ENCODE measurements at places on chromosomes 7 and 10.
A peak's percentile ranks its signal among the peaks of the same experiment; 100 is the strongest.

DNA sequence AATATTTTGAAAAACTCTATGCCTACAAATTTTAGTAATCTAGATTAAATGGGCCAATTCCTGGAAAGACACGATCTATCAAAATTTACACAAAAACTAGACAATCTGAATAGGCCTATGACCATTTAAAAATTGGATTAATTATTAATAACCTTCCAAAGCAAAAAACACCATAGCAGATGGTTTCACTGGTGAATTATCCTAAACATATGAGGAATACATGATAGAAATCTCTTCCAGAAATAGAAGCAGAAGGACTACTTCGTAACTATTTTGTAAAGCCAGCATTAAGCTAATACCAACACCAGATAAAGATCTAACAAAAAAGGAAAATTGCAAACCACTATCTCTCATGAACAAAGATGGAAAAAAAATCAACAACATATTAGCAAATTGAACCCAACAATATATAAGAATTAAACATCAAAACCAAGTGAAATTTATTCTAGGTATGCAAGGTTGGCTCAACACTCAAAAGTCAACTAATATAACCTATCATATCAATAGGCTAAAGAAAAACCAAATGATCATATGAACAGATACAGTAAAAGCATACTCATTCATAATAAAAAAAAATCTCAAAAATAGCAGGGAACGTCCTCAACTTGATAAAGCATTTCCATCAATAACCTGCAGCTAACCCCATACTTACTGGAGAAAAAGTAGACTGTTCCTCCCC is 16.3 kb downstream of the WASL start:
- no peak for DNase-seq

- peak; percentile 61 for DNase-seq
Observed at GRCh38 chr7:100719523-100720278, 567 bp upstream of the EPO start.

- DNase-seq: peak; percentile 27
Observed at GRCh38 chr7:137801003-137801402, 45.8 kb downstream of the DGKI start.

- DNase-seq: no peak
Observed at GRCh38 chr10:93403152-93404047, 78.7 kb downstream of the MYOF start.

DNA sequence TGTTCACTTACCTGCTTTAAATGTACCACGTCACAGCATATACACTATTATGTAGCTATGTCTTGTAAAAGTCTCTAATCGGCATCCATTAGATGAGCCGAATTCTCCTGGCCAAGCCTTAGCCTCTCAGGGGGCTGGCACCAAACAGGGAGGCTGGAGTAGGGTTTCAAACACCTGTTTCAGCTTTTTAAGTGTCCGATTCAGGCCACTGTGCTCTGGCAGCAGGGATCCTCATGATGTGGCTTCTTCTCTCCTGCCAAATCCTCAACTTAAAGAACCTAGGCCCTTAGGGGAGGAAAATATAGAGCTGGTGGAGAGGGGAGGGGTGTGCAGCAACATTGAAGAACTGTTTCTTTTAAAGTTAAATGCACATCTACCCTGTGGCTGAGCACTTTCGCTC is 68.5 kb upstream of the NFKB2 start:
- DNase-seq: no peak

DNA sequence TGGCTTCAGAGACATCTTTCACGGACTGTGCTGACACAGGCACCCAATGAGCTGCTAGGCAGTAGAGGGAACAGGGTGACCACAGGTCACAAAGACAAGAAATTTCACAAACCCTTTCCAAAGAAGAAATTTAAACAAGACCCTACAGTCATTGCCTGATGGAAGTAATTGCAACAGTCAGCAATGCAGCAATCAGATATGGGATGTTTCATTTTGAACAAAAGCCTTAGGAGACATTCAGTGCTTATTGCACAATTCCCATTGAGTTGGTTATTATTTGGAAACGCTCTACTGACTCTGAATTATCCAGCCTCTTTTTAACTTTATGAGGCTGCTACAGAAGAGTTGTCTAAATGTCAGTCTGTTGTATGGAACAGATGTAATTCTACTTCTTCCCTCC is 85.5 kb downstream of the ETV1 start:
- no peak for DNase-seq

GRCh38 chr7:85695533-85695932 is 508.7 kb upstream of the SEMA3D start:
- peak; percentile 31 for DNase-seq

DNA sequence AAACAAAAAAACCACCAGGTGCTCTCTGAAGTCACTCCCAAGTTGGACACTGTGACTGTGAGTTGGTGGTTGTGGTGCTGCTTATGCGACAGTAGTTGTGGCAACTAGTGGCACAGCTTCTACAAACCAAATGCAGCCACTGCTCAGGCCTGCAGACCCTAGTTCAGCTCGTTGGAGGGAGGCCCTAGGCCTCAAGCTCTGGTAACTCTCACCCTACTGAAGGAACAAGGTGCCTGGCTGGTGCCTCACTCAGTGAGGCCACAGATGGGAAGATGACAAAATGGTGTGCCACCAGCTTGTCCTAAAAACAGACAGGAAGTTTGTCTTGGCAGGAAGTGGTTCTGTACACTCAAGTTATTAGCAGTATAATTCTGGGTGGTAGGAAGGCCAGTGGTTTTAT is 45.3 kb upstream of the RAPGEF5 start:
- DNase-seq: no peak

- DNase-seq: no peak
Observed at GRCh38 chr10:2881720-2882620, 185.4 kb upstream of the PFKP start.

DNA sequence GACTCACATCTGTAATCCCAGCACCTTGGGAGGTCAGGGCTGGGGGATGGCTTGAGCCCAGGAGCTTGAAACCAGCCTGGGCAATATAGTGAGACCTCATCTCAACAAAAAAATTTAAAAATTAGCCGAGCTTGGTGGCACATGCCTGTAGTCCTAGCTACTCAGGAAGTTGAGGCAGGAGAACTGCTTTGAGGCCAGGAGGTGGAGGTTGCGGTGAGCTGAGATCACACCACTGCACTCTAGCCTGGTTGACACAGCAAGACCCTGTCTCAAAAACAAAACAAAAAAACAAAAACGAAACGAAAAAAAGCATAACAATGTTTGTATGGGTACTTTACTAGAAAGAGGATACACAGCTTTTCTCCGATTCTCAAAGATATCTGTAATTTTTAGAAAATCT is 31.8 kb downstream of the WNT16 start:
- no peak for DNase-seq

- DNase-seq: no peak
Observed at GRCh38 chr10:100625816-100626215, 90.1 kb downstream of the HIF1AN start.

- DNase-seq: no peak
Observed at GRCh38 chr10:132122097-132122861, 56.5 kb downstream of the JAKMIP3 start.

DNA sequence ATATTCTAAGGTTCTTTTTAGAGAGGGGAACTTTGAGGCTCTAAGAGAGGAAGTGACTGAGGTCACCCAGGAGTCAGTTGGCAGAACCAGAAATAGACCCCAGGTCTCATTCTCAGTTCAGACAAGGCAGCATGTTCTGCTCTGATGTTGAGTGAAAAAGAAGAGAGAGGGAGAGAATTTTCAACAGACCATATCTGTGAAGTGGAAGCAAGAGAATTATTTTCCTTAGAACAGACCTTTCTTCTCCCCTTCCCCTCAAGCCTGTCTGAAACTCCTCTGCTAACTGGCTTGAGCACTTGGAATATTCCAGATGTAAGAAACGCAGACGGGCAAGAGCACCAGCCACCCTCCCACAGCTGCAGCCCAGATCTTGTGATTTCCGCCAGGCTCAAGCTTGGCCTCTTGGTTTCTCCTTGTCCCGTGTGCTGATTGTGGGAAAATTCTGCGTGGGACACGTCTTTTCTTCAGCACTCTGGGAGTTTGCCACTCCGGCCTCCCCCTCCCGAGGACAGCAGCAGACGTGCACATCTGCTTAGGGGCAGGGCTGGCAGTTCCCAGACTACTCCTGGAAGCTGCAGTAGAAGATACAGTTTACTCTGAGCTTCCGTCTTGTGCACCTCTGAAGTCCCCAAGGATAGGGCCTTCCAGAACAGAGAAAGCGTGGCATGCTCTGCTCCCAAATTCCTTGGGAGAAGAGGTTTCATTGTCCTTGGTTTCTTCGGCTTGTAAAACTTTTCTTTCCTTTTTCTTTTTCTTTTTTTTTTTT is 22.7 kb upstream of the IKZF1 start:
- DNase-seq: no peak

DNA sequence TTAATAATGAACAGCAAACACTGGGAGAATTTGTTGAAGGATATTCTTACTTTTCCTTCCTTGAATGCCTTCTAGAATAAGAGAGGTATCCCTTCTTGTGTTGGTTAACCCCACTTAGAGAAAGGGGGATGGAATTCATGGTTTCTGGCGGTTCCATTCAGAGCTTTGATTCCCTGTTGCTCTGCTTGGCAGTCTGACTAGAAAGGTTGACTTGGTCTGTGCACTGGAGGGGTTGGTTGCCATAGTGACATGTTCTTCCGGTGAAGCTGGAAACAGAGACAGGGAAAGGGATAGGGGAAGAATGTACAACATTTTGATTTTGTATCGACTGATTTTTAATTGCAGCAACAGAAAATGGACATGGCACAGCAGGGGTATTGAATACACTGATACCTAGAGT is 2.5 kb downstream of the TMEM178B start:
- DNase-seq: peak; percentile 37

- DNase-seq: no peak
Observed at GRCh38 chr7:83520726-83521125, 128.2 kb downstream of the SEMA3E start.

DNA sequence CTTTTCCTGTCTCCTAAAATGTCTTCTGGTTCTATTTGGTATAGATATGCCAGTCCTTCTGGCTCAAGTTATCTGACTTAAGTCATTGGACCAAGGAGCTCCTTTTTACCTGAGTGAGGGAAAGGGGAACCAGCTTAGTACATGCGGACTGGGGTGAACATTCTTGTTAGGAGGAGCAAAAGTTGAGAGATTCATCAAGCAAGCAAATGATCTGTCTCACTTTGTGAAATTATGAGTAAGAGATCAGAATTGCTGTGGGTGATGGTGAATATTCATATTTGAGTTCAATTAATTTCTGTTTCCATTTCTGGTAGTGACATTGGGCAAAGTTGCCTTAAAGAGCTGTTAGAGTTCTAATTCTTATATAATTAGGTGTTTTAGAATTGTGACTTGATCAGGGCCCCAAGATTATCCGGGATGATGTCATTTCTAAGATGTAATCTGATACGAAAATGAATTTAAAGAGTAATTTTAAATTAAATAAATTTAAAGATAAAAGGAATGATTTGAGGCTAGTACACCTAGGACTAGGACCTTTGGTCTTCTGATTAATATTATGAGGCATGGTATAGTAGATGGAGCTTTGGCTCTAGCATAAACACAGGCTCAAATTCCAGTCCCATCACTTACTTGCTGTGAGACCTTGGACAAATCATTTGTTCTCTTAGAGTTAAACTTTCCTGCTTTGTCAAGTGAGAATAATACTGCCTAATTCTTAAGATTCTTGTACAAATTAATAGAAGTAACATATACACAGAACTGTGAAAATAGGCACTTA is 60.4 kb upstream of the STRIP2 start:
- no peak for DNase-seq

GRCh38 chr10:131943021-131943814 is 38.5 kb downstream of the BNIP3 start:
- peak; percentile 25 for DNase-seq

GRCh38 chr7:130695840-130696239 is 9.5 kb upstream of the TSGA13 start:
- DNase-seq: peak; percentile 41

DNA sequence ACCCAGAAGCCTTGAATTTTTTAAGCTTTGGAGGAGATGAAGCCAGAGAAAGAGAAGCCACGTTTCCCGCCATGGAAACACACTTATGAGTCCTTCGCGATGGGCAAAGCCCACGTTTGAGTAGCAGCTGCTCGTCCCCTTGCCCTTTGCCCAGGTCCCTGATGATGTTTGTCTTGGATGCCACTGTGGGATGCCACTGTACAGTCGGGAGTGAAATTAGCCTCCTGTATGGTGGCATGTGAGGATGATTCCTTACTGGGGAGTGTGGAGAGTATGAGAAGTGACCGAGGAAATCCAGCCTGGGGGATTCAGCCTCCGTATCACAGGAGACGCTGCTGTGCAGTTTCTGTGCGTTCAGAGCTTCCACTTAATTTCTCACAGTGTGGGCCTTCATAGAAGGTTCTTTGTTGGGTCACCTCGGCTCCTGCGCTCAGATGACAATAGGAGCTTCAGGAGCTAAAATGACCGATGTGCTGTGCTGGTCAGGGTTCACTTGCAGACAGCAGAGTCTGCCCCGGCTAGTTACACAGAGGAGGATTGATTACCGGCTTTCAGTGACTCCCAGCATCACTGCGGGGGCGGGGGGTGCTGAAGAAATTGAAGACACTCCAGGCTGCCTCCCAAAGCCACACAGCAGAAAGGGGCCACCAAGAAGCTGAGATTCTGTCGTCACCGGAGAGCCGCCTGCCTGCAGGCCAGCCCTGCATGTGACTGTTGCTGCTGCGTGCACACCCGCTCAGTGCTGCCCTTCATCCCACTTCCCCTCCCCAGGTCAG is 122.1 kb upstream of the SFMBT2 start:
- DNase-seq: no peak

DNA sequence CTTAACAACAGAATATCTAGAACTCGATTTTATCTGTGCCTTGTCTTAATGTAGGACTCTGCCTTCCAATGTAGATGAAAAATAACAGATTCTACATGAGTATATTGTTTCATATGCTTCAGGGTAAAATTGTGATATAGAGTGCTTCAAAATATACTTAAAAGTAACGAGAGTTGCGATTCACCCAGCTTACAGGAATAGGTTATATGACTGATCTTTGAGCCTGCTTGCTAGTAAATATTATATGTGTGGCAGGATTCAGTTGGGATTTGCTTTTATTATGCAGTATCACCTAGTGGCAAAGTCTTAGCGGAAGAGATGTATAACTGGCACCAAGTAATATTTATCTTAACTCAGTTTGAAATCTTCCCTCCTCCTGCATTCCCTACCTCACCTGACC is 183.3 kb downstream of the SEMA3E start:
- no peak for DNase-seq

GRCh38 chr7:20412032-20412431 is 81.3 kb downstream of the ITGB8 start:
- no peak for DNase-seq

DNA sequence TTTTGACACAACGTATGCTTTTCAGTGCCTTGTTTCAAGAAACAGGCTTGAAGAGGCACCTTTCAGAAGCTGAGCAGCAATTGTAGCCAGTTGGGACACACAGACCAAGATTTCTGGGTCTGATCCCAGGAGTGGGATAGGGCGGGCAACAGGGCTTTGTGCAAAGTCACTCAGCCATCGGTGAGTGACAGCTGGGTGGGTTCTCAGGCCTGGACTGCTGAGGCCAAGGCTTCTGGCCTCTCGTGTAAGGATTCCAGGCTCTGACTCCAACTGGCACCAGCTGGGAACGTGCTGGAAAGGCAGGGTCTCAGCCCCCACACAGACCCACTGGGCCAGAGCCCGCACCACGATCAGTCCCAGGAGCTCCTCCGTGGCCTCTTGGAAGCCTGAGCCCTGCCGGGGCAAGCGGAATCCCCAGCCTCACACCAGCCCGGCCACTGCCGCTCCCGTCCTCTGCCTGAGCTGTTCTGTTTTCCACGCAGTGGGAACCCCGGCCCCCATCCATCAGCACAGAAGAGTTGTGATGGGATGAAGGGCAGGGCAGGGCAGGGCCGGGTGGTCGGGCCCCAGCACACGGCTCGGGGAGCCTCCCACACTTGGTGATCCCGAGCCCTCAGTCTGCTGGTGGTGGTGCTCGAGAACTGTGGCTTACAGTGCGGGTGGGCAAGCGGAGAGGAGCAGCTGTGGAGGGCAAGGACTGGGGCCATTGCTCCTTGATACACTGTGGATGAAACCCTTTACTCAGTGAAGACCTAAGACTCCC is 46.8 kb downstream of the VIPR2 start:
- DNase-seq: no peak

Data from astrocyte of the hippocampus (primary cell).